A673 (cell line): ENCODE measurements at places on chromosomes 13 and 19.
A peak's percentile ranks its signal among the peaks of the same experiment; 100 is the strongest.

- no peaks in the 10 kb centered on the region for H3K36me3 ChIP-seq
- H3K4me1 ChIP-seq = no peaks in the 10 kb centered on the region
- H3K4me3 ChIP-seq = no peak overlapping the region
- DNase-seq = no peak
- H3K27me3 ChIP-seq = no peaks in the 10 kb centered on the region
These were observed 122.5 kb downstream of the TDRD3 start for GRCh38 chr13:60519496-60519895.

GRCh38 chr13:96650301-96650886 lies 343.9 kb downstream of the OXGR1 start:
- no peak overlapping the region for H3K4me3 ChIP-seq
- no peaks in the 10 kb centered on the region for H3K36me3 ChIP-seq
- no peak for DNase-seq
- no peaks in the 10 kb centered on the region for H3K4me1 ChIP-seq

DNA sequence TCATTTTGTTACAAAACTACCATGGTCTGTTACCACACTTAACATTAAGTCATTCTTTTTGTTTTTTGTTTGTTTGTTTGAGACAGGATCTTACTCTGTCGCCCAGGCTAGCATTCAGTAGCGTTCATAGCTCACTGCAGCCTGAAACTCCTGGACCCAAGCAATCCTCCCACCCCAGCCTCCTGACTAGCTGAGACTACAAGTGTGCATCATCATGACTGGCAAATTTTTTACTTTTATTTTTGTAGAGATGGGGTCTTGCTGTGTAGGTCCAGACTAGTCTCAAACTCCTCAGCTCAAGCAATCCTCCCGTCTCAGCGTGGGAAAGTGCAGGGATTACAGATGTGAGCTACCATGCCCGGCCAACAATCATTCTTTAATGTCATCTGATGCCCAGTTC lies 3.3 kb downstream of the ALDH16A1 start:
- no peaks in the 10 kb centered on the region for H3K27me3 ChIP-seq
- H3K4me3 ChIP-seq = no peak overlapping the region
- DNase-seq = no peak
- H3K4me1 ChIP-seq = peaks cover 12% of the 10 kb centered on the region
- no peak overlapping the region for H3K27ac ChIP-seq

- H3K4me3 ChIP-seq = no peak overlapping the region
- peaks cover 3% of the 10 kb centered on the region for H3K4me1 ChIP-seq
- no peak overlapping the region for H3K27ac ChIP-seq
- no peak for DNase-seq
These were observed 32.0 kb downstream of the RUBCNL start for GRCh38 chr13:46355088-46355468.

GRCh38 chr13:35888981-35889380 lies 242.2 kb downstream of the DCLK1 start:
- no peak overlapping the region for H3K27ac ChIP-seq
- DNase-seq = no peak
- H3K27me3 ChIP-seq = no peaks in the 10 kb centered on the region
- H3K4me1 ChIP-seq = peaks cover 21% of the 10 kb centered on the region

- DNase-seq = no peak
- H3K4me1 ChIP-seq = no peaks in the 10 kb centered on the region
- no peaks in the 10 kb centered on the region for H3K36me3 ChIP-seq
These were observed 40.7 kb upstream of the DOCK9 start for GRCh38 chr13:99018418-99019180.

GRCh38 chr19:55473225-55474012 lies 3.0 kb upstream of the ZNF628 start:
- H3K27ac ChIP-seq = no peak overlapping the region
- H3K4me1 ChIP-seq = peaks cover 14% of the 10 kb centered on the region
- H3K36me3 ChIP-seq = no peaks in the 10 kb centered on the region
- H3K4me3 ChIP-seq = no peak overlapping the region
- no peak for DNase-seq
- no peaks in the 10 kb centered on the region for H3K27me3 ChIP-seq

DNA sequence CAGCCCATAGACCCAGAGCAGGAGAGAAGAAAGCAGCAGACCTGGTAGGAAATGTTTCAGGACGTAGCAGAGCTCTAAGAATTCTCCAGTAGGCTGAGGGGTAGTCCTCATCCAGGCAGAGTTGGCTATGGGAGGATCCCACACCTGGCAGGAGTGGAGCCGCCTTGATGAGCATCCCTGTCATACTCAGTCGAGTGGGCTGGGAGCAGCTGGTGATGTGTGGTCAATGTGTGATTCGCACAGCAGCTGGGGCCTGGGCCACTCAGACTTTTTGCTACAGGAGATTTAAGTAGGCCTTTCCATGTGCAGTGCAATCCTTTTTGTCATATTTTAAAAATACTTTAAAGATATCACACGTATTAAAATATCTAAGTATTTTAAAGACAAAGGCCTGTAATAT lies 56.6 kb downstream of the MYO16 start:
- no peaks in the 10 kb centered on the region for H3K27me3 ChIP-seq
- no peaks in the 10 kb centered on the region for H3K36me3 ChIP-seq
- H3K4me1 ChIP-seq = no peaks in the 10 kb centered on the region
- no peak overlapping the region for H3K4me3 ChIP-seq
- no peak overlapping the region for H3K27ac ChIP-seq
- no peak for DNase-seq

DNA sequence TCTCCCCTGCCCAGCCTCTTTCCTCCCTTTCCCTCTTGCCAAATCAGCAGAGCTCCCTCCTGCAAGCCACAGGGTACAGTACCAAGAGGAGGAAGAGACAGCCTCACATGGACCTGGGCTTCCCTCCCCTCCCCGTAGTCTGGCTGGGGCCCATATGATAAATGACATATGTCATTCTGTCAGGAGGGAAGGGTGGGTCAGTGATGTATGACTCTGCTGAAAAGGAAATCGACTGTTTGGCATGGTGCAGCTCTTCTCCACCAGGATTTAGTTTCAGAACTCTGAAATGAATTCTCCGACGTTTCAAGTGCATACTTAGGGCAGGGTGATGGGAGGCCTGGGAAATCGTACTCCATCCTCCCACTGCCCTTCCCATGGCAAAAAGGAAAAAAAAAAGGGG lies 9.8 kb downstream of the TSHZ3 start:
- no peaks in the 10 kb centered on the region for H3K27me3 ChIP-seq
- peak; percentile 51 for DNase-seq
- H3K36me3 ChIP-seq = no peaks in the 10 kb centered on the region
- H3K27ac ChIP-seq = peak overlapping the region; percentile 31
- H3K4me3 ChIP-seq = peak overlapping the region; percentile 20

DNA sequence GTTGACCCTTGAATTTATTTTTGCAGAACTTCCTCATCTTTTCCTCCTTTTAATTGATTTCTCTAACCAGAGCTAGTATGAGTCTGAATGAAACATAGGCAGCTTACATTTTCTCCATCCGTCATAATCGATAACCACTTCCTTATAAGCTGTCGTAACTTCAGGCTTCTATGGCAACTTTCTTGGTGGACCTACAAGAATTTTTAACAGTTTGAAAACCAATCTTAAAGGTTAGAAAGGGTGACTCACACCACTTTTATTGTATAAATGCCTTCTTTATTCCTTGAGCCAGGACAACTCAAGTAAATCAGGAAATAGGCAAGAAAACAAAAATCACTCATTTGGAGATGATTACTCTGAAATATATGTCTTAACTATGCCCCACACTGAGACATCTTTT lies 105.7 kb upstream of the KL start:
- no peak overlapping the region for H3K27ac ChIP-seq
- H3K27me3 ChIP-seq = no peaks in the 10 kb centered on the region
- no peak overlapping the region for H3K4me3 ChIP-seq
- H3K4me1 ChIP-seq = no peaks in the 10 kb centered on the region
